Stimulated activated CD8-positive, alpha-beta memory T cell treated with anti-CD3 and anti-CD28 coated beads, Interleukin-7, amount 100 ng/mL, for 48 hours (primary cell): ENCODE measurements at places on chromosomes 3 and 15.

DNA sequence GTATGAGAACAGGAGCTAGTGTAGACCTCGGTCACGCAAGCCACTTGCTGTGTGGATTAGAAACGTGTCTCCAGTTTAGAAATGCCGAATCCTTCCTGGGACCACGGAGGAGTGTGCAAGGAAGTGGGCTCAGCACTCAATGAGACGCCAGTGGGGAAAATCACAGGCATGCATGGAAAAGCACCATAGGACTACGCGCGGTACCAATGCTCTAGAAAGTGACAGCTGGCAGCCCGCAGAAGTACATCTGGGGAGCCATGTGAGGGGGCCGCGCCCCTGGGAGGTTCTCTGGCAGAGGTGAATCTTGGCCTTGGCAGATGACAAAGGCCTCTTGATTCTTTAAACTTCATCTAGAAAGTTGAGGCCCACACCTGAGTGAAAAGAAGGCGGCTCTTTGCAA lies 99.3 kb downstream of the LRRK1 start:
- no peak for DNase-seq

DNA sequence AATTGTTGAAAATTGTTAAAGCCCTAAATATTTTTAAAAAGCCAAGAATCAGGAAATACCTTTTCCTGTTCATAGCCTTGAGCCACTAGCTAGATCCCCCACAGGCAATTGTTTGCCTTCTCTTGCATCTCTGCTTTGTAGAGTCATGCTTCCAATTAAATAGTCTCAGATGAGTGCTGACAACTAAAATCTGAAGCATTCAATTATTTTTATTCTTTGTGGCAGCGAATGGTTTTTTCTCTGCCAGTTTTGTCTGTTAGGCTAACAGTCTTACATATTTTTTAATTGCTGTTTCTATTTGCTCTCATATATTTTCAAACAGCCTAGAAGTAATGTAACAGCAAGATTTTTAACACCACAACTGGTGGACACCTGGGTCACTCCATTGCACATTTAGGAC lies 277.1 kb upstream of the GBE1 start:
- no peak for DNase-seq

- DNase-seq, result no peak
These were observed 20.7 kb downstream of the ADAMTS9 start for GRCh38 chr3:64667138-64667537.

- no peak for DNase-seq
These were observed 60.1 kb upstream of the PCSK6 start for GRCh38 chr15:101549647-101550046.

DNA sequence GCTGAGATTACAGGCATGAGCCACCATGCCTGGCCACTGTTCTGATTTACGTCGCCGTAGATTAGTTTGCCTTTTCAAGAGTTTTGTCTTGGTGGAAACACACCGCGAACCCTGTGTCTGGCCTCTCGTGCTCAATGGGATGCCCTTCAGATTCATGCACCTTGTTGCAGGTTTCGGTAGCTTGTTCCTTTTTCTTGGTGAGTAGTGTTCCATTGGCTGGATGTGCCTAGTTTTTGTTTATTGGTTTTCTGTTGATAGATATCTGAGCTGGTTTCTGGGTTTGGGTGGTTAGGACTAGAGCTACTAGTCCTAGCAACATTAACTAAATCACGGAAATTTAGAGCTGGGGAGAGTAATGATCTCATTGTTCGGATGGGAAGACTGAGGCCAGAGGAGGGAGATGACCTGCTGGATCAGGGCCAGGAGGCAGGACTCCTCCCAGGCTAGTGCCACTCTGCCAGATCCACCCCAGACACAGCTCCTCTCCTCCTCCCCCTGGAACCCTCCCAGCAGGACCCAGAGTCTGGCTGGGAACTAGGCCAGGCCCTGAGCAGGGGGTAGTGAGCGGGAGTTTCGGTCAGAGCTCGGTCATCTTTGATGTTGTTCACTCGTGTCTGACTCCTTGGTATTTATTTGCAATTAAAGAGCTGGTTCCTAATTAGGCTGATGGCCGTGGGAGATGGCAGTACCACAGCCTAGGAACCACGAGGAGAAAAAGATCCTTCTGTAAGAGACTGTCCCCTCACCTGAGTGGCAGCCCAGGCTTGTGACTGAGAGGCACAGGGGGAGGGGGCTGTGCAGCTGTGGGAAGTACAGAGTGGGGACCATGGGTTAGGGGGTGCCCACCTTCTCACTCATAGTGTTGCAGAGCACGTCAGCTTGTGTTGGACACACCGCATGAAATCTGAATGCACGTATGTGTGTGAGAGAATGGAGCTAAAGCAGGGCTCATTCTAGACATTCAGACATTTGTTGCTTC lies 73.4 kb downstream of the SMAD6 start:
- DNase-seq, result no peak

DNA sequence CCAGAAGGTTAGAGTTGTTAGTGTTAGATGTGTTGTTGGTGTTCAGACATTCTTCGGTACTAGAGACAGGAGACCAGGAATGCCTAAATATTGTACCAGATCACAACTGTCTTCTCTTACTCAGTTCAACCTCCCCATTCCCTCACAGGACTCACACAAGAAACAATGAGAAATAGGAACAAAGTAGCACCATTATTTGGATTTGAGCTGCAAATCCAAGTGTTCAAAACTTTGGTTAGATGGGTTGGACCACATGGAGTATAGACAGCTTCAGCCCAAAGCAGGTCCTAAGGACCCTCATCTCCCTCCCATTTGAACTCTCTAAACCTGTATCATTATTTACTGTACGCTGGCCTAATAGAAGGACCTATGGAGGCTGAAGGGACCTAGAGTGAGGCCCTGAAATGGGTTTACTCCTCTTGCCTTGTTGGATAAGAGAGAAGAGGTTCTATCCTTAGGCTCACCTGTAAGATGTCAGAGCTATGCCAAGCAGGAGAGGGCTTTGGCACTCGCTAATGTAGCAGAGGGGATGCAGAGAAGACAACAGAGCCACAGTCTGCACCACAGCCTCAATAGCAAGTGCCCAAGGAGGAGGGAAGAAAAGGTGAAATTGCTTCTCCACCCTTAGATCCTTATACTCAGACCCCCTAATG lies 70.9 kb downstream of the FNDC3B start:
- DNase-seq, result no peak
